CD8-positive, alpha-beta memory T cell (primary cell): ENCODE measurements at places on chromosomes 11 and 22. TPM values are rescaled to one million over a fixed set of nuclear protein-coding genes. Genes with fewer than 3 reads are reported as not detected.

AMOTL1 gene
- 0.50 TPM for total RNA-seq

OR52I2 gene
- not detected for total RNA-seq

GRCh38 chr11:60251485-60252212, 8.7 kb upstream of the MS4A4E start:
- no peak overlapping the region for H3K27ac ChIP-seq
- no peaks in the 10 kb centered on the region for H3K27me3 ChIP-seq
- no peak overlapping the region for H3K4me3 ChIP-seq
- H3K4me1 ChIP-seq = no peaks in the 10 kb centered on the region
- H3K36me3 ChIP-seq = no peaks in the 10 kb centered on the region
- no peak for DNase-seq

OR5B21 gene
- 0.55 TPM for total RNA-seq

DNA sequence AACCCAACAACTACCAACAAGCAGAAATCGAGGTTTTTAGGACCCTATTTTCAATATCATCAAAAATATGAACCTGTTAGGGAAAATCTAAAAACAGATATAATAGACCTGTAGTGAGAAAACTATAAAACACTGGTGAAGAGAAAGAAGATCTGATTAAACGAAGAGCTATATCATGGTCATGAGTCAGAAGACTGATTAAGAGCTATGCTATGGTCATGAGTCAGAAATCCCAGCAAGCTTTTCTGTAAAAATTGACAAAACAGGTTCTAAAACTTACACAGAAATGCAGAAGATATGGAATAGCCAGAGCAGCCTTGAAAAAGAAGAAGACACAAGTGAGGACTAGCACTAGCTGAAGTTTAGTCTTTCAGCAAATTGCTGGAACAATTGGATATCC, 345.0 kb downstream of the TBC1D22A start:
- no peaks in the 10 kb centered on the region for H3K4me1 ChIP-seq
- no peak overlapping the region for H3K27ac ChIP-seq
- H3K27me3 ChIP-seq = no peaks in the 10 kb centered on the region
- DNase-seq = no peak
- H3K36me3 ChIP-seq = no peaks in the 10 kb centered on the region

DNA sequence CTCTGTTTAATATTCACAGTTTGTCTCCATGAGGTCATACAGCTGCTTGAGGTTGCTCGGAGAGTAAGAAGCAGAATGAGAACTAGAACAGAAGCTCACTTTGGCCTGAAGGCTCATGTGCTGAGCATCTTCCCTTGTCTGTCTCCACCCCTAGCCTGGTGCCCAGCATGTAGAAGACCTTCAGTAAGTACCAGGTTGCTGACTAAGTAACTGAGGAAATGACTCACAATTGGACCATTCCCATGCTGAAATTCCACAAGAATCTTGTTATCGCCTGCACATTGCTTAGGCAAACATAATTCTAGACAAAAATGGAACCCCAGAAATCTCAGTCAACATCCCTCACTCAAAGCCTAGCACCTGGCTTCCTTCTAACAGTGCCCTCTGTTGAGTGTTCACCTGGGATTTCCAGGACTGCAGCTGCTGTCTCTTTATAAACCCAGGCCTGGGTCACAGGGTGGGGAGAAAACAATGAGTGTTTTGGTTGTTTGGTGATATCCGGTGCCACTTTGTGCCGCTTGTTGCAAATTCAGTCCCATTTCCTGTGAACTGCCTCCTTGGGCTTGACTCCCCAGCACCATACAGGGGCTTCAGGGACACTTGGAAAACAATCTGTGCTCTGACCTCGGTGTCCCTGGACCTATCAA, 406.8 kb downstream of the ETS1 start:
- H3K27ac ChIP-seq = no peak overlapping the region
- H3K27me3 ChIP-seq = no peaks in the 10 kb centered on the region
- H3K4me3 ChIP-seq = no peak overlapping the region
- H3K36me3 ChIP-seq = no peaks in the 10 kb centered on the region
- H3K4me1 ChIP-seq = no peaks in the 10 kb centered on the region

ELF5 gene
- not detected for total RNA-seq

SEZ6L gene
- total RNA-seq = not detected

GLYAT gene
- not detected for total RNA-seq

- H3K27ac ChIP-seq = no peak overlapping the region
- H3K36me3 ChIP-seq = no peaks in the 10 kb centered on the region
- no peak overlapping the region for H3K4me3 ChIP-seq
- DNase-seq = no peak
These were observed 36.4 kb upstream of the CARD16 start for GRCh38 chr11:105081412-105082150.

GRCh38 chr22:24460418-24461089, 33.2 kb downstream of the ADORA2A start:
- H3K4me1 ChIP-seq = no peaks in the 10 kb centered on the region
- no peak overlapping the region for H3K4me3 ChIP-seq
- DNase-seq = no peak
- H3K27me3 ChIP-seq = no peaks in the 10 kb centered on the region
- no peaks in the 10 kb centered on the region for H3K36me3 ChIP-seq

GRCh38 chr22:35612903-35613302, 4.2 kb downstream of the MB start:
- DNase-seq = no peak
- peaks cover 5% of the 10 kb centered on the region for H3K4me1 ChIP-seq
- H3K36me3 ChIP-seq = no peaks in the 10 kb centered on the region
- H3K4me3 ChIP-seq = no peak overlapping the region
- no peak overlapping the region for H3K27ac ChIP-seq

DNA sequence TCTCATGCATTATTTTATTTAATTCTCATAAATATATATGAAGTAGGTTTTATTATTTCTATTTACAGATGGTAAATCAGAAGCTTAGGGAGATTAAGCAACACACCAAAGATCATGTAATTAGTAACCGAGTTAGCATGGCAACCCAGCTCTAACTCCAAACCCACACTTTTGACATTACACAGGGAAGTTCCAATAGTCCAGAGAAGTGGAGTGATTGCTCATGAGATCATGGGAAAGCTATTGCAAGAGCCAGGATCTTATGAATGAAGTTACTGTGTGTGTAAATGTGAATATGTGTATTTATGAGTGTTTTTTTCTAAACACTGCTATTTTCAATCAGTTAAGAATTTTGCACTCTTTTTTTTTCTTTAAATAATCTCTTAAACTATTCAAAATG, 225.8 kb upstream of the KIRREL3 start:
- H3K27me3 ChIP-seq = no peaks in the 10 kb centered on the region
- H3K4me1 ChIP-seq = no peaks in the 10 kb centered on the region
- DNase-seq = no peak
- no peaks in the 10 kb centered on the region for H3K36me3 ChIP-seq

PRRG4 gene
- 0.68 TPM for total RNA-seq

GRCh38 chr11:85869781-85870180, 14.6 kb downstream of the CCDC83 start:
- DNase-seq = no peak
- H3K4me3 ChIP-seq = no peak overlapping the region
- no peaks in the 10 kb centered on the region for H3K4me1 ChIP-seq

- no peaks in the 10 kb centered on the region for H3K27me3 ChIP-seq
- no peak overlapping the region for H3K27ac ChIP-seq
- H3K4me1 ChIP-seq = no peaks in the 10 kb centered on the region
- H3K4me3 ChIP-seq = no peak overlapping the region
- H3K36me3 ChIP-seq = no peaks in the 10 kb centered on the region
These were observed 3.4 kb upstream of the OR8I2 start for GRCh38 chr11:56089697-56090096.

DNA sequence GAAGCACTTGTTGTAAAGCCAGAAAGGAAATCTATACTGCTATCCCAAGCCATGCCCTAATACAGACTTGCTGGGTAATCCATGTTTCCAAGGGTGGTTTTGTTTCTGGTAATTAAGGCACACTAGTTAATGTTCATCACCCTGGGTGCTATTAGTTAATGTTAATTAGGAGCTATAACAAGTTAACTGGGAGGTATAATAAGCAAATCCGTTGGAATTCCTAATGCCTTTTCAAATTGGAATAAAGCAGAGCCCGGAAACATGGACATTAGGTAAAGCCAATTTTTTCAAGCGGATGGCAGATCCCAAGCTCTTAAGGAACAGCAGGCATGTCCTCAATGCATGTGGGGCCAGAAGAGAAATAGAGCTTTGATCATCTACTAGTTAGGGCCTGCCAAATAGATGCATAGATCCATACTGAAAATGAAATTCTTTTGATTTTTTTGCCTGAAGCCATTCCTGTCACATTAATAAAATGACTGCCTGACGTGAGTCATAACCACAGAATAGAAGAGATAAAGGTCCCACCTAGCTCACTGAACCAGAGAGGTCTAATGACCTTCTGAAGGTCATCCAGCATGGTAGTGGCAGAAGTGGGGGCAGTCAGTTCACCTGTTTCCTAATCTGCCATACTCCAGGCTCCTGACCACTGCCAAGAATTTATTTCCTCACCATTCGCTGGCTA, 28.5 kb upstream of the CCDC34 start:
- no peaks in the 10 kb centered on the region for H3K4me1 ChIP-seq
- H3K27me3 ChIP-seq = no peaks in the 10 kb centered on the region
- no peak for DNase-seq

- no peak for DNase-seq
- no peaks in the 10 kb centered on the region for H3K27me3 ChIP-seq
- H3K4me1 ChIP-seq = no peaks in the 10 kb centered on the region
- no peak overlapping the region for H3K27ac ChIP-seq
These were observed 19.2 kb upstream of the MMP13 start for GRCh38 chr11:102974552-102975280.

NCAM1 gene
- total RNA-seq = not detected

SCN2B gene
- not detected for total RNA-seq

- no peaks in the 10 kb centered on the region for H3K27me3 ChIP-seq
- DNase-seq = no peak
- no peak overlapping the region for H3K4me3 ChIP-seq
These were observed 13.9 kb upstream of the TH start for GRCh38 chr11:2185324-2186085.

TTC9C gene
- 37.2 TPM for total RNA-seq

DNA sequence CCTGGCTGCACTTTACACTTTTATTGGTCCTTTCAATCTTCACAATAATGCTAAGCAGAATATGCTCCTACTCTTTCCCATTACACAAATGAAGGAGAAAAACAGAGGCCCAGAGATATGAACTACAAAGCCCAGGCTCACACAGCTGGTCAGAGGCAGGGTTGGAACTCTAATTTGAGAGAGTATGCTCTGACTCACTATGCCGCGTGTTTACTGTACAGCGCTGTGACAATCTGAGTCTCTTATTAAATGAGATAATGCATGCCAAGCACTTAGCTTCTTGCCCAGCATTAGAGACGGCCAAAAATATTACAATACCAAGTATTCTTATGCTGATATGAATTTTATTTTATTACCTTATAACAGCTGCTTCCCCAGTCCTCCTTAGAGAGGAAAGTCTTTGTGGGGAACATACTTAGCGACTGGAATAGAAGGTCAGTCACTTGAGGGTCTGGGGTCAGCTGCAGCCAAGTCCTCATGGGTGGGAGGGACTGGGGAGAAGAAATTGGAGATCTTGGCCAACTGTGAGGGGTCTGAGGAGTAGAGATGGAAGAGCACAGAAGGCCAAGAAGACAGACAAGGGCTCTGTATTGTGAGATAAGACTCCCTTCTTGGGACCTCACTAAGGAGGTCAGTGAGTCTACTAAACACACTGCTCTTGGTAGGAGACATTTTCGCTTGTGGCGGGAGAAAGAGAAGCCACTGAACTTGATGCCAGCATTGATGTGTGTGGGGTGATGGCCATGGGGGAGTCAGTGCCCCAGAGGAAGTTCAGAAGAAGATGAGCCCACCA, 150.8 kb upstream of the TIMP3 start:
- no peak for DNase-seq
- H3K36me3 ChIP-seq = no peaks in the 10 kb centered on the region
- no peak overlapping the region for H3K4me3 ChIP-seq
- H3K4me1 ChIP-seq = no peaks in the 10 kb centered on the region

DNA sequence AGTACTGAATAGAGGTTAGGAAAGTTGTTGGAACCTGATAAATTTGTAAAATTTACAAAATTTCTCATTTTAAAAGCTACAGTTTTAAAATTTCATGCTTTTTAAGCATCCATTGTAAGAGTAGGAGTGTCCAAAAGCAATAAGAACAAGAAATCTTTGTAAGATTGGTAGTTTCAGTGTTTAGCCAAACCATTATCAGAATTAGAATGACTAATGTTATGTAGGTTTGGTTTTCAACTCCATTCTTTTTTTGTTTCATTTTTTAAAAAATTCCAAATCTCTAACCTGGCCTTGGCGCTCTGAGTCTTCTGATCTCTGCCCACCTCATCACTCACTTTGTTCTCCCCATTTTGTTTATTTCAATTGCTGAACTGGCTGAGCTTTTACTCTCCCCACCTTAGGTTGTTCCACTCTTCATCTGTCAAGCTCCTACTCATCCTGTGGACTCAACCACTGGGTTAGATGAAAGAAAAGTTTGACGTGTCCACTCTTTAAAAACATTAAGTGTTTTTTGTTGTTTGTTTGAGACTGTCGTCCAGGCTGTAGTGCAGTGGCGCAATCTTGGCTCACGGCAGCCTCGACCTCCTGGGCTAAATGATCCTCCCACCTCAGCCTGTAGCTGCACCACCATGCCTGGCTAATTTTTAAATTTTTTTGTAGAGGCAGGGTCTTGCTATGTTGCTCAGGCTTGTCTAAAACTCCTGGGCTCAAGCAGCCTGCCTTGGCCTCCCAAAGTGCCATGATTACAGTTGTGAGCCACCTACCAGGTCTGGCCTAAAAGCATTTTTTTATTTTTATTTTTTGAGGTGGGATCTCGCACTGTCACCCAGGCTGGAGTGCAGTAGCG, 14.0 kb downstream of the EP300 start:
- H3K4me1 ChIP-seq = peaks cover 41% of the 10 kb centered on the region
- no peak for DNase-seq
- no peaks in the 10 kb centered on the region for H3K27me3 ChIP-seq
- peaks cover 4% of the 10 kb centered on the region for H3K36me3 ChIP-seq
- no peak overlapping the region for H3K27ac ChIP-seq
- no peak overlapping the region for H3K4me3 ChIP-seq

DNA sequence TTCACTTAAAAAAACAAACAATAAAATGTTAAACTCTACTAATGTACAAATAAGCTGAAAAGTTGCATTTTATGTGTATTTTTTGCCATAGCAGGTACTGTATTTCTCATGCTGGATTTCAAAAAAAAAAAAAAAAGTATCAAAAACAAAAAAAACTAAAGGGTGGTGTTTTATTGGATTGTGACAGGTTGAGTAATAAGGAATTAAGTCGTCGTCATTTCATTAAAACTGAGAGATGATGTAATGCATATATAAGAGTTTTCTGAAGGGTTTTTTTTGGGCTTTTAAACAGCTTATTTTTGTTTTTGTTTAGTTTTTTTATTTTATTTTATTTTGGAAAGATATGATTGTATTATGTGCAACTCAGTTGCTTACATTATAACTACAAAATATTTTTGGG, 10.9 kb upstream of the ADSL start:
- H3K4me3 ChIP-seq = no peak overlapping the region
- H3K36me3 ChIP-seq = no peaks in the 10 kb centered on the region
- no peaks in the 10 kb centered on the region for H3K27me3 ChIP-seq
- H3K4me1 ChIP-seq = peaks cover 67% of the 10 kb centered on the region

DNA sequence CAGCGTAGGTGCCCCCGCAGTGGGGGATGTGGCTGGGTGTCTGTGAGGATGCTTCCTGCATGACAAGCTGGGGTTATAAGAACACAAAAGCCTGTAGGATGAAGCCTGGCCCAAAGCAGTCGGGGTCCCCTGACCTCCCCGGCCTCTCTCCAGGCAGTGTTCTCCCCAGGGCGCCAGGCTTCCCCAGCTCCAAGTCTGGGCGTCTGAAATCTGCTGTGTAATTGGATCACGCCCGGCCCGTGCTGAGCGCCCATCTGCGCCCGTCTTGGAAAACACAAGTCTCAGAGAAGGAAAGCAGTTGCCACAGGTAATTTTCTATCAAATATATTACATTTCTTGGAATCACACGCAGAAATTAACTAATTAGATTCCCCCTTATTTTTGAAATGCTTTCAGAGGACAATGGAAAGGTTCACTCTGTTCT, 233.3 kb downstream of the CTTN start:
- no peaks in the 10 kb centered on the region for H3K4me1 ChIP-seq
- no peak overlapping the region for H3K27ac ChIP-seq
- no peaks in the 10 kb centered on the region for H3K36me3 ChIP-seq
- H3K27me3 ChIP-seq = no peaks in the 10 kb centered on the region
- H3K4me3 ChIP-seq = no peak overlapping the region
